Suppressor macrophage treated with lipopolysaccharide for 1 hour (primary cell): ENCODE measurements at places on chromosomes 2 and 18.
A peak's percentile ranks its signal among the peaks of the same experiment; 100 is the strongest.

DNA sequence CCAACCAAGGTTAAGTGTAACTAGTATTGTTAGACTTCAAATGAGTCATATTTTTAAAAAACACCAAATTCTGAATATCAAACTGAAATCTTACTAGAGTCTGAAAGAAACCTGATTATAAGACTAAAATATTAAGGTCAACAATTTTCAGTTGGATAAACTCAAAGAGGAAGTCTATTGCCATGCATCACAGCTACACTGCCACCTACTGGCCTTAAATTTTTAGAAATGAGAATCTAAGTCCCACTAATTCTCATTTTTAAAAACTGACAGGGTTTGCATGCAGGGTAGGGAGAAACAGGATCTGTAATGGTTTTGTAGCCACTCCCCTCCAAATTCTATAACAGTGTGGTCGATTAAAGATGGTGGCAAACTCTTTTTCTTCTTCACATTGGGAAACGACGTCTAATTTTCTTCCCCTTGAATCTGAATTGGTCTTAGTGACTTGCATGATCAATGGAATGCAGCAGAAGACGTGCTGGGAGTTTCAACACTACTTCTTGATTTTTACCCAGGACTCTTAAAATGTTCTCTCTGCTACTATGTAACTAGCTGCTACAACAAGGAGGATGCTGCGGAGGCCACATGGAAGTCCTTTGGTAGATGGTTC lies 176.1 kb upstream of the SESTD1 start:
- peak; percentile 83 for DNase-seq

DNA sequence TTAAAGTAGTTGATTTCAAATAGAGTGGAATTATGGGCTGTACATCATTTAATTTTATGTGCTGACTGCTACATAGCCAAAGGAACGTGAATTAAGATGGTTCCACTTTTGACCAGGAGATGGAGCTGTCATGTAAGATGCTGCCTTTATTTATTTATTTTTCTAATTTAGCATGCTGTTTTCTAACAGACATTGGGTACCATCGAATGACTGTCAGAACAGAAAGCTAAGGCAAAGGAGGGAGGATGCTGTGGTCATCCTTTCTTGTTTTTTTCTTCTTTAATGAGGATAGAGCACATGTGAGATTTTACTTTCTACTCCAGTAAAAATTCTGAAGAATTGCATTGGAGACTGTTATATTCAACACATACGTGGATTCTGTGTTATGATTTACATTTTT lies at the start of gene SCN2A:
SCN2A (plus strand) TSS at position 185 of the 400 bp plus-strand sequence. CDS start 56,410 bp downstream, outside the sequence.
- DNase-seq, result peak; percentile 63

- no peak for DNase-seq
These were observed 6.5 kb downstream of the PRPF40A start for GRCh38 chr2:152710713-152711112.

DNA sequence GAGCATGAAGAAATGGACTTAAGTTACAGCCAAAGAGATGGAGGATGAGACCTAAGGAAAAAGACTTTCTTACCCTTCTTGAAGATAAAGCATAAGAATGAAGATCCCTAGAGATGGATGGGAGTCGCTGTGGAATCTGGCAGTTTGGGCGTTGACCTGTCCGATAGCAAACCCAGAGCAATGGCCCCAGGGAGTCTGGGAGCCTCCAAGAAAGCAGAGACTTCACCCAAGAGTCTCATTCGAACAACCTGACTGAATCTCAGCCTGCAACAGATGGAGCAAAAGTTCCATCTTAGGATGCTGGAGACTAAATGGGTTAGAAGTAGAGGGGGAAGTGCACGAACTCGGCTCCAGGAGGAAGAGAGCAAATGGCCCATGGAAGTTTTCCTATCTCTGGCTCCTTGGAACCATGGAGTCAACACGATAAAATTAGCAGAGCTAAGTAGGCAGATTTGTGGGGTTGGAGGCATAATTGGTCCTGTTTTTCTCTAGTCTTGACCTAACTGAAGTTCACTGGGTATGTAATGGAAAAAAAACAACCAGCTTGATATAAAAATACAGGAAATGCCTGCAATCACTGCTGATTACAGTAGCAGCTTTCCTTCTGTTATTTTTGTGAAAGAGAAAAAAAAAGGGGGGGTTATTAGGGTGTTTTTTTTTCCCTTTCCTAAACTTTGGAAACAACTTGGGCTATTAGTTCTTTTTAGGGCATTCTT lies 178.4 kb upstream of the EPAS1 start:
- no peak for DNase-seq

DNA sequence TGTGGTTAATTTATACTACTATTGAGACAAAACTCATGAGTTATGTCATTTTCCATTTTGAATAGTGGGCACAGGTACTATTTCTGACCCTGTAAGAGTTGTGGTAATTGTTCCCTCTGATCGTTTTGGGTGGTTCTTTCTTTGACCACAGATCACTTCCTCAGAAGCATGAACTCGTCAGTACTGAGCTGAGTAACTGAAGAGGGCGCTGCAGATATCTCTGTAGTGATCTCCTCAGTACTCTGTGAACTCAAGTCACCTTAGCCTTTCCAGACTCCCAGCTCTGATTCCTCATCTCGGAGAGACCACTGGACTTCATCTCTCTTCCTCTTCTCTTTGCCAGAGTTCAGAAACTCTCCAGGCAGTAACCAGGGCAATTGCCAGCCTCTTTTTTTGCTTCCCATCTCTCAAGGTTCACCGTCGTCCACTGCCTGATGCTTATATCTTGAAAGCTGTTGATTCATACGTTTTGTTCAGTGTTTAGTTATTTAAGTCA lies 9.4 kb upstream of the IL1RL1 start:
- peak; percentile 82 for DNase-seq

- no peak for DNase-seq
These were observed 7.8 kb downstream of the SLC66A2 start for GRCh38 chr18:79943608-79944125.

GRCh38 chr18:64110692-64111480 lies 38.0 kb downstream of the LINC00305 start:
- no peak for DNase-seq

DNA sequence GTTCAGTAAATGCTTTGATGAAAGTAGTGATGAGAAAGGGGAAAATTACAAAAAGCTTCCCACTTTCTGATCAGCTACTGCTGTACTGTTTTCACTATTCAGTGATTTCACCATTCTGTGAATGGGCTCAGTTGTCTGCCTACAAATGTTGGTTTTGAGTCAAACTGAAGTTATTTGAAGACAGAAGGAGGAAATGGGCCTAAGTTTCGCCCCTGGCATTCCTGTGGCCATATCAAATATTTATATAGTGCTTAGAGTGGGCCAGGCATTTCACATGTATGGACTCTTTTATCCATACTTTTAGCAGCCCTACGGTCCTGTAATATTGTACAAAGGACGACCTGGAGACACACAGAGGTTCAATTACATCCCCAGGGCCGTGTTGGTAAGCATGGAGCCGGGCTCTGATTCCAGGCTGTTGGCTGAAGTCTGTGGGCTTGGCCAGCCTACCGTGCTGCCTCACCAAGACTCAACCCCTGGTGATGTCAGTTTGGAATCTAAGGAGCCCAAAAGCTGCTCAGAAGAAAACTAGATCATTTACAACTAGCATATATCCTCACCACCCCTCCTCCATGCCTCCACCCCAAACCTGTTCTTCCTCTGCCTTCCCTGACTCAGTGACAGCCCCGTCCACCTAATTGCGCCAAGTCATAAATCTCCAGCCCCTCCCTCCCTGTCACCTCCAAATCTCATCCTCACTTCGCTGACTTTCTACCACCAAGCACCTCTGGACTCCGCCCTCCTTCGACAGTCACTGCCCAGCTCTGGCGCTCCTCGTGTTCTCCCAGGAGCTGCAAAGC lies 10.1 kb upstream of the GRHL1 start:
- no peak for DNase-seq

DNA sequence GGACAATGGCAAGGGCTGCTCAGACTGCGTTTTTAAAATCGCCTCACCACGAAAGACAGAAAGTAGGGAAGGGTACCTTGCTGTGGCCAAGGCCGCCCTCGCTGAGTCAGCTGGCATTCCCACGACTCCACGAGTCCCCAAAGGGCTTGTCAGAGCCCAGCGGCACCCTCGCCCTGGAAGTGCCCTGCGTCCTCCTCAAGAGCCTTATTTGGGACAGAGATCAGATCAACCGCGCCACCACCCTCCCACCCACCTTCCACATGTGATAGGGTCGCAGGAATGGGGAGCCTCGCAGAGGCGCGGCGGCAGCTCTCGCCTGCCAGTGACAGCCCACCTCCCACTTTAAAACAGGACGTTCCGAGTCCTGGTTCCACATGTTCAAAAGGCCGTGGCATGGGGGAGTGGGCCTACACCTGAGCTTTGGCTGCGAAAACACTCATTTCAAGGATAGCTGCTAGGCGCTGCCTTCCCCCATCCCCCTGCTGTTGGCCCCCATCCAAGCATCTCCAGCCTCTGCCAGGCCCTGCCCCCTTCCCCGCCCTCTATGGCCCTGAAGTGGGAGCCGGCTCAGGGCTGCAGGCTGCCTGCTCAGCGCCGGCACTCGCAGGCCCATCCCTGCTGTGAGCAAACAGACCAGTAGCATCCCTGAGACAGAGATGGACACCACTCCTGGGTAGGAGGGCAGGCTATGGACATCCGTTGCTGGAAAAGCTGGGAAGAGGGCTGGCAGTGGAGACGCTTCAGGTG lies 38.1 kb upstream of the ARHGEF4 start:
- DNase-seq, result no peak

DNA sequence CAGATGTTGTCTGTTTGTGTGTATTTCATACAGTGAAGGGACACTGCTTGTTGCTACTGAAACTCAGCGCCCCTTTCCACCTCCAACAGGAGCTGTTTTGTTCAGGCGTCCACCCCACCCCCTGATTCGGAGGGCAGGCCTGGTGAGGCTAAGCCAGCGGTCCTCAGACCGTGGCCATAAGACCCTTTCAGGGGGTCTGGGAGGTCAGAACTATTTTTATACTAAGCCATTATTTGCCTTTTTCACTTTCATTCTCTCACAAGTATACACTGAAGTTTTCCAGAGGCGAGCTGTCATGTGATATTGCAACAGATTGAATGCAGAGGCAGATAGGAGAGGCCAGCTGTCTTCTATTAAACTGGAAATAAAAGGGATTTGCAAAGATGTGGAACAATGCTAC lies 39.7 kb upstream of the IGFBP5 start:
- no peak for DNase-seq

- DNase-seq, result no peak
These were observed 84.7 kb upstream of the RAB27B start for GRCh38 chr18:54743605-54743995.

- DNase-seq, result no peak
These were observed 78.8 kb downstream of the FHOD3 start for GRCh38 chr18:36376361-36376760.

GRCh38 chr2:88765154-88765888 lies 73.8 kb downstream of the RPIA start:
- peak; percentile 31 for DNase-seq

GRCh38 chr18:45837283-45838070 lies 12.0 kb downstream of the SIGLEC15 start:
- DNase-seq, result peak; percentile 87

GRCh38 chr2:10721396-10722251 lies at the start of gene ATP6V1C2:
ATP6V1C2 (plus strand) TSS chr2:10721630; CDS start chr2:10722850, 1,220 bp downstream.
- peak; percentile 53 for DNase-seq

GRCh38 chr2:39996653-39997080 lies 217.6 kb upstream of the THUMPD2 start:
- no peak for DNase-seq

GRCh38 chr18:74819433-74820059 lies 221.9 kb downstream of the ZNF407 start:
- no peak for DNase-seq

- no peak for DNase-seq
These were observed 182.4 kb downstream of the NCK2 start for GRCh38 chr2:105926960-105927678.

GRCh38 chr2:102463160-102463559 lies 9.9 kb upstream of the SLC9A4 start:
- no peak for DNase-seq

DNA sequence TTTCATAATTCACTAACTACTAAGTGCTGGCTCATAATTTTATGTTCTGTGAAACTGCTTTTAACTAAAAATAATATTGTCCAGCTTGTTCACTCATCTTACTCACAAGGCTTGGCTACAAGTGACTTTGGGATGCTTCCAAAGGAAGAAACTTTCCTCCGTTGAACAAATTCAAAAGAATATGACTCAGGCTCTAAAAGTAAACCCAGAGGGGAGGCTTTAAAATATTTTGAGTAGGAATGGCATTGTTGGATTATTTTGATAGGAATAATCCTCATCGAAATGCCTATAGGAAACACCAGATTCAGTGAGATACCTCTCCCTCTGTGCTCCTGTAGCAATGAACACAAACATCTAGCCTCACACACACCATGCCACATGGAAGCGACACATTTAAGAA lies 25.2 kb upstream of the TLK1 start:
- no peak for DNase-seq

DNA sequence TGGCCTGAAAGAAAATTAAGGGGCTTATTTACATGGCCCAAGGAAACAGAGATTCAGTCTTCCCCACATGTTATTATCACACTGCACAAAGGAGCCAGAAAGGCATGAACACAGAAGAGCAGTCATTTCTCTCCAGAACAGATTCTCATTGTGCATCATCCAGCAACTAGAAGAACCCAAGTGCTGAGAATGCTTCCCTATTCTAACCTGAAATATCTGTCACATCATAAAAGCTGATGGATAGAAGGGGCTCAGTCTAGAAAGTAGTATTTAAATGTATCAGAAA lies 145.8 kb downstream of the TMEM163 start:
- DNase-seq, result no peak

DNA sequence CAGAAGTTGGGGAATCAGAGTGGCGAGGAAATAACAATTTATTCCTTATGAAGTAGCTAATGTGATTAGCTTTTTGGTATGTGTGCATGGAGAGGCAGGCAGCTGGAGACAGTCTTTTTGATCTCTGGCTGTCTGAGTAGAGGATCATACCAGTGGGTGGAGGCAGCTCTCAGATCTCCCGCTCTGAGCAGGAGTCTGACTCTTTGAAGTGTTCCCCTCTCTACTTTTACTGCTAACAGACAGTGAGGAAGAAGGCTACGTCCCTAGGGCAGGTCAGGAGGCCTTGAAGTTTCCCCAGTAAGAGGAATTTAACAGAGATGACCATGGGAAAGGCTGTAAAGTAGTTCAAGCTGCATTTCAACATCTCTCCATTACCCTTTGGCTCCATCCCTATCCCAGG lies 111.9 kb upstream of the REG3A start:
- no peak for DNase-seq

GRCh38 chr2:241901500-241902351 lies 32.2 kb downstream of the RTP5 start:
- DNase-seq, result no peak

GRCh38 chr2:145626301-145626700 lies 1106.4 kb upstream of the ZEB2 start:
- DNase-seq, result no peak

DNA sequence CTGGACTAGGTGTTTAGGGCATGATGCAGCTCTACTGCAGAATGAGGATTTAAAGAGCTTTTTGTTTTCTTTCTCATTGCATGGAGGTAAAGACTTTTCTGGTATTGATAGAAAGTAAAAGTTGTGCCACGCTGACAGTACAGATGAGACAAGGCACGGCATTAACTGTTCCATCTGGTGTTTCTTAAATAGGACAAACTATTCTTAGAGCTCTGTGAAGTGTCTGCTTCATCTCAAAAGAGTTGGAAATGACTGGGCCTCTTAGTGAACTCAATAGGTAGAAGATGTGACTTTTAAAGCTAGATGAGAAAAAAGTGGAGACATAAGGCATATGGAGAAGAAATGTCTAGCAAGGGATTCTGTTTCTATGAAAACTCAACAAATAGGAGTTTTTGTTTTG lies 321.8 kb downstream of the RPRM start:
- DNase-seq, result no peak
